ENCODE measurements at places on chromosomes 13 and 19.

DNA sequence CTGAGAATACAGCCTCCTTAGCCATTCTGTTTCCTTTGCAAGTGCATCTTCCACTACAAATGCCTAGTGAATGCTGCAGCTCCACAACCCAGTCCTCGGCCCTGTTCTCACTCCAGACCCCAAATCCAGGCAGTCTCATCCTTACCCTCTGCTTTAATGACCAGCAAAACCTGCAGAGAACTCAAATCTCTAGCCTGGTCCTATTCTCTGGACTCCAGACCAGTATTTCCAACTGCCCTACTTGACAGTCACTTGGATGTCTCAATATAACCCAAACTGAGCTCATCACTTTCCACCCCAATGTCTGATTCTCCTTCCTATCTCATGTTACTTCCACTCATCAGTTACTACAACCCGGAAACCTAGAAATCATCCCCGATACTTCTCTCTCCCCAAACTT, 2.6 kb upstream of the EBPL start:
- no peak for DNase-seq

DNA sequence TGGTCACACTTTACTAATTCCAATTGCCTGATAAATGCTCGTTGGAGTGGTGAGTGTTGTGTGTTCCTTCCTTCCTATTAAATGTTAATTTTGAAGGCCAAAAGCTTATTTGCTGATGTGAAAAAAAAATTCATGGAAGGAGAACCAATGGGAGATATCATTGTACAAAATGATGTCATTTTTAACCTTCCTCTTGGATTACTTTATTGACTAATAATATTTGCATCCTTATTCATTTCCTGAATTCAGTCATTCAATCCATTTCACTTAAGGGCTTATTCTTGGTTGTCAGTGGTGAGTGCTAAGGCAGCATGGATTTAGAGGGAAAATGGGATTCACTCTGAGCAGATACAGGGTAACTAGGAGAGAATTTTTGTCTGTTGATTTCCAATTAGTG, 216.0 kb upstream of the HTR2A start:
- no peak for DNase-seq

GRCh38 chr19:48879025-48879637, 6.9 kb downstream of the PPP1R15A start:
- no peak for DNase-seq

DNA sequence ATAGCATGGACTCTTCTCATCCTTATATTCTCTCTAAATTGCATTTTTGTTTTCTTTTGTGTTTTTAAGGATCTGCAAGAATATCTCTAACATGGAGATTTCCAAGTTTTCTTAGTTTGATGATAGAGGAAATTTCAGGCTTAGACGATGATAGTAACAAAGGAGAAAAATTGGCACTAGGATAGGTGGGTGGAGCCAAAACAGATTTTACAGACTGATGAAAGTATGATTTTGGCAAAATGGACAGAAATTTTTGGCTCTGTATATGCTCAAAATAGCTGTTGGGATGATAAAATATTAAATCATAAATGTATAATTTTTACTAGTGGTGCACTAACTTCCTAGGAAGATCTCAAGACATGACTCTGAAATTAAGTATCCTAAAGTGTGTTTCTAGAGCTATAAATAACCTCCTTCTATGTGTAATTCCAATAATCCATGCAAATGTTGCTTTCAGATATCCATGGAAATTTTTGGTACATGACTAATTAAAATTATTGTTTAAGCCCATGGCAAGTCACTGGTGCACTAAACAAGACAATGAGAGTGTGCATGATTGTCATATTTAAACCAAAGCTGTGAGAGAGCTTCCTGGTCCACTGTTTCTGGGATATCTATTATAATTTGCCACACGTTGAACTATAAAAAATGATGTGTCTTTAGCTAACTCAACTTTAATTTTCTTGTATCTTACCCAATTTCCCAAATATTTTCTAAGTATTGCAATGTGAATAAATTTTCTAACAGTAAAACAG, 55.8 kb upstream of the NBEA start:
- DNase-seq, result no peak

DNA sequence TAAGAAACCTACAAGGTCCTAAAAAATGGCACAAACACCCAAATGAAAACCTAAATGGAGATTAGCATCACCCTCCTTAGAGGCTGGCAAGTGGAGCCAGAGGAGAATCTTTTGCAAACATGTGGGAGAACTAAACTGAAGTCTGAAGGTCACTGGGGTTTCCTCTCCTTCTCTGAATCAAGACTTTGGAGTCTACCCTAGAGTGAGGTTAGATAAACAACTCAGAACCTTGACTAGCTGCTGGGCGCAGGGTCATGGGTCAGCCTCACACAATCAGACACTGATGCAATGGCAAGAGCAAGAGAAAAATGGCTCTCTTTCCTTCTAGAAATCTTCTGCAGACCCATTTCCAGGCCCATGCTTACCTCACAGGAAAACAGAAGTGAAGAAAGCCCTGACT, 165.8 kb downstream of the KCTD12 start:
- DNase-seq, result no peak

DNA sequence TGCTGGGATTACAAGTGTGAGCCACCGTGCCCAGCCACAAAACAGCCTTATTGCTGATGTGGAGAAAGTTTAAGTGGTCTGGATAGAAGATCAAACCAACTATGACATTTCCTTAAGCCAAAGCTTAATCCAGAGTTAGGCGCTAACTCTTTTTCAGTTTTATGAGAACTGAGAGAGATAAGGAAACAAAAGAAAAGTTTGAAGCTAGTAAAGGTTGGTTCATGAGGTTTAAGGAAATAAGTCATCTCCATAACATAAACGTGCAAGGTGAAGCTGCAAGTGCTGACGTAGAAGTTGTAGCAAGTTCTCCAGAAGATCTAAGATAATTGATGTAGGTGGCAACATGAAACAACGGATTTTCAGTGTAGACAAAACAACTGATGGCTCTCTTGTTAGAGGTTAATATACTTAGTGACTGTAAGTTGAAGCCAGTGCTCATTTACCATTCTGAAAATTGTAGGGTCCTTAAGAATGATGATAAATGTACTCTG, 41.6 kb downstream of the ZMYM2 start:
- DNase-seq, result no peak

DNA sequence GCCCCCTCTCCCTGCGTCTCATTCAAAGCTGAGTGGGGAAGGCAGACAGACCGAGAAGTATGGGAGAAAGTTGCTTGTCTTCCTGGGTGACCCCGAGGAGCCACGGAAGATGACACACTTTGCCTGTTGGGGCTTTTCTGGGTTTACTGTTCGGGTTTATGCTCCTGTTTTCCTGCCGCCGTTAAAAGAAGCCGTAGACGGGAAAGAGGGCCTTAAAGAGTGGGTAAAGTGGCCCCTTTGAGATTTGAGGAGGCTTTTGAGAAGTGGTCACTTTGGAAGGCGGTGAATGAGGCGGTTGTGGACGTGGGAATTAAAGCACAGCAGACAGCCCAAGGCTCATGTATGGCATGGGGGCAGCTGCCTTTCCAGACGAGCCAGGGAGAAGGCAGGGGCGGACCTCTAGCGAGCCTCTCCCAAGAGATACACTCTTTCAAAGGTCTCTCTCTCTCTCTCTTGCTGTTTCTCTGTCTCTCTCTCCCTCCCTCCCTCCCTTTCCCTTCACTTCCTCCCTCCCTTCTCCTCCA, 493 bp upstream of the LHFPL6 start:
- DNase-seq, result no peak

DNA sequence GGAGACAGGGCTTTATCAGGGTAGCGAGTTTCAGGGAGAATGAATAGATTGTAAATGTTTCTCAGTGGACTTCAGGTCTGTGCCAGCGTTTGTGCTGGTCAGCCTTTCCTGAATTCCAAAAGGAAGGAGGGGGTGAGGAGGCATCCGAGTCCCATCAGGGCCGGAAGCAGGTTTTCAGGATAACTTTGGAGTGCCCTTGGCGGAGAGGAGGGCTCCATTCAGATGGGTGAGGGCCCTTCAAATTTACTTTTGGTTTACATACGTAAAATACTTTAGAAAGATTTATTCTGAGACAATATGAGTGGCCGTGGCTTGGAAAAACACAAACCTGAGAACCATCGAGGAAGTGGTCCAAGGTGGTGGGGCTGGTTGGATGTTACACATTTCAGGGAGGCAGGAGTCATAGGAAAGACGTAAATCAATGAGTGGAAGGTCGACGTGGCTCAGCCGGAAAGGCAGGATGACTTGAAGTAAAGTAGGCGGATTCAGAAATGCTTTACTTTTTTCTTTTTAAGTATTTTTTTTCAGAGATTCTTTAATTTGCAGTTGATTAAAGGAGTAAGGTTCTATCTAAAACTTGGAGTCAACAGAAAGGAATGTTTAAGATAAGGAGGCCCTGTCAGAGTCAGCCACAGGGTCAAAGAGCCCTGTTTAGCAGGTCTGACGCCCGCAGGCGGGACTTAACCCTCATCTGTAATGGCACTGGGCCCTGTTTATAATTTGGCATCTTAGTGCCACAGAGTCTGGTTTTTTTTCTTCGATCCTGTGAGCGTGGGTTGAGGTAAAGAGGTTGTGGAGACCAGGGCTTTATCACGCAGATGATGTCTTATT, 32.8 kb downstream of the ATP11A start:
- DNase-seq, result no peak

DNA sequence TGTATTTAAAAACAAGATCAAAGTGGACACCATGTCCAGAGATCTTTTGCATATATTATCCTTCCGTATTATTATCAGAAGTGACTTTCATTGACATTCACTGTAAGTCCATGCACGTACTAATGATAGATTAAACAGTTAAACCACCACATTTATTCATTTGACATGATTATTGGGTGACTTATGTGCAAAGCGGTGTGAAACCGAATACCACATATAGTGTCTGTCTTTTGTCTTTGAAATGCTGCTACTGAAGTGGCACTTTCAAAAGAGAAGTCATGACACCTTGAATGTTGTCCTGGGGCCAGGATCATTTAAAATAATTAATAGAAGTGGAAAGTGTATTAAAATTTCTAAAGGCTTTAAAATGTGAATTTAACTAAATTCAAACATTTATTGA, 100.1 kb downstream of the ERCC5 start:
- DNase-seq, result no peak

DNA sequence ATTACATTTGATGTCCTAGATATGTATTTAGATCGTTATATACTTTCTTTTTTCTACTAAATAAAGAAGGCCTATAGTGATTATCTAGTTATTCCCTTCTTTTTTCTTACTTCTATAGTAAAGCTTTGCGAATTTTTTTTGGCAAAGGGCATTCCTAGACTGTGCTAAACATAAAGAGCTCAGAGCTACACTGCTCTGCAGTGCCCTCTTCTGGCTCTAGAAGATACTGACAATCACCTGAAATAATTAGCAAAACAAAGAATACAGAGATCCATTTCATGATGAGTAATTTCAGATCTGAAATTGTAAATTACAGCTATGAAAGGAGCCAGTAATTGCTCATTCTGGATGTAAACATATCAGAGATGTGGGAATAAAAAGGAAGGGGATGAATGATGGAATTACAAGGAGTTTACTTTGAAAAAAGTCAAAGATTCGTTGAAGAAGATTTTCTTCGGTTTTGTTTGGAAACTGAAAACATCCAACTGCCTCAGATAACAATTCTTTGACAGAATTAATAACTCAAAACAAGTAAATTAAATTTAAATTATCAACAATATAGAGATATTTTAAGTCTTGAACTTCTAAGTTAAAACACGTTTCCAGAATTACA, 288.5 kb downstream of the NALCN start:
- no peak for DNase-seq
